ENCODE measurements at places on chromosomes 11 and 22.

DNA sequence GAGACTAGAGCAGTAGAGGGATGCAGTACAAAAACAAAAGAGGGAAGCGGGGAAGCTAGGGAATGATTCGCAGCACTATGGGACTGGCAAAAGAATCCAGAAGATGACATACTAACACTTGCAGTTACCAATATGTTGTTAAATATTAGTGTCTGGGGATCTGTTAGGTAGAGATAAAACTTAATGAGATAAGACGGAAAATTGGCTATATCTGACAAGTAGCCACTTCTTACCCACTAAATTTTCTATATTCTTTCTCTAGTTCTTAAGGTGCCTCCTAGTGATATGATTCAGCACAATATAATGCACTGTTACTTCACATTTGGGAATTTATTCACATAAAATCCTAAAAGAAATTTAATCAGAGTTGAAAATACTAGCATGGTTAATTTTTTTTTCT, 30.8 kb downstream of the CCDC90B start:
- no peak for DNase-seq

DNA sequence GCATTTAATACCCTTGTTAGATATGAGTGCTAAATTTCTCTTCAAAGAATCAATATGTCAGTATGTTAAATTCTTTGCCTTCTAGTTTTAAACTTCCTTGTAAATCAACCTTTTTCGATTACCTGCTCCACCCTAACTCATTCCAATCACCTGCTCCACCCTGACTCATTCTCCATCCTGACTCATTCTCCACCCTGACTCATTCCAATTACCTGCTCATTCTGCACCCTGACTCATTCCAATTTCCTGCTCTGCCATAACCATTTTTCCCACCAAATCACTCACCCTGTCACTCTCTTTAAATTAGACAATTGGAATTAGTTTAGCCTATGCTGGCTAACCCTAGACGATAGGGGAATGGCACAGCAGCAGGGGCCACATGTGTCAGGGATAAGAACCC, 519.5 kb upstream of the LRRC4C start:
- no peak for DNase-seq

DNA sequence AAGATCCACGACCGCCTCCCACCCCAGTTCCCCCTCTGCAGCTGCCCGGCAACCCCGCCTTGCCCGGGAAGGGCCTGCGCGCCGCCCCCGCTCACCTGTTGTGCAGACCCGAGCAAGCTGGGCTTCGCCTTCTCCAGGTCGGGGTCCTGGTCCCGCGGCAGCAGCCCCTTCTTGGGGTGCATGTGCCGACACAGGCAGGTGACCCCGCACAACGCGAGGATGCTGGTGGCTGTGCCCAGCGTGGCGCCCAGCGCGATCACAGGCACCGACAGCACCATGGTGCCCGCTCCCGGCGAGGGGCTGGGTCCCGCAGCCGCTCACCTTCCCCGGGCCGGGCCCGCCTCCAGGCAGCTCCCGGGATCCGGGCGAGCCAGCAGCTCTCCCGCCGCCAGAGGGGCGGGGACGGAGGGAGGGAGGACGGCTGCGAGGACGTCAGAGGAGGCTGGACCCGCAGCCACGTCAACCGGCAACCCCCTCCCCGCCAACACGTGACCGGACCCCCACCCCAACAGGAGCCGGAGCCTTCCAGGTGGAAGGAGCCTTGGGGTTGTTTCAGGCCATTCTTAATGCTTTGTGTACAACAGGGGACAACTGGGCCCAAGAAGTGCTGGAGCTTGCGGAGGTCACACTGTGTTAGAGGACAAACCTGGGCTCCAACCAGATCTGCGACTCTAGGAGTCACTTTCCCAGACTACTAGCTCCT, at the start of gene SYT13:
Gene SYT13, minus strand, starts transcription at position 412 of the 703 bp plus-strand sequence. Its CDS starts 134 bp downstream, at position 278.
- DNase-seq: no peak

GRCh38 chr22:36284171-36284571, 31.2 kb downstream of the APOL1 start:
- no peak for DNase-seq

DNA sequence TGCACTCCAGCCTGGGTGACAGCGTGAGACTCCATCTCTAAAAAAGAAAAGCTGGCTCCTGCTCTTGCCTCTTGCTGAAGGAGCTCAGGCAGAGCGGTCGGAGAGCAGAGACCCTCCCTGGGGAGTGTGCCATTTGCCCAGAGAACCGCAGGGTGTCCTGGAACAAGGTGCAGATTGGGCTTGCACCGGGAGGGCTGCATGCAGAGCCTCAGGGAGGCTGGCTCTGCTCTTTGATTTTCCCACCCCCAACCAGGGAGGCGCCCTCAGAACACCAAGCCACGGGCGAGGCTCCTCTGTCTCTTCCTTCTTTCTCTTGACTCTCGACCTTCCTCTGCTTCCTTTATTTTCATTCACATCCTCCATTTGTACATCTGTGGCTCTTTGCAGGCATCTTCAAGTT, 889.1 kb downstream of the OPCML start:
- no peak for DNase-seq

GRCh38 chr11:87012089-87012488, 25.6 kb upstream of the TMEM135 start:
- DNase-seq: no peak

DNA sequence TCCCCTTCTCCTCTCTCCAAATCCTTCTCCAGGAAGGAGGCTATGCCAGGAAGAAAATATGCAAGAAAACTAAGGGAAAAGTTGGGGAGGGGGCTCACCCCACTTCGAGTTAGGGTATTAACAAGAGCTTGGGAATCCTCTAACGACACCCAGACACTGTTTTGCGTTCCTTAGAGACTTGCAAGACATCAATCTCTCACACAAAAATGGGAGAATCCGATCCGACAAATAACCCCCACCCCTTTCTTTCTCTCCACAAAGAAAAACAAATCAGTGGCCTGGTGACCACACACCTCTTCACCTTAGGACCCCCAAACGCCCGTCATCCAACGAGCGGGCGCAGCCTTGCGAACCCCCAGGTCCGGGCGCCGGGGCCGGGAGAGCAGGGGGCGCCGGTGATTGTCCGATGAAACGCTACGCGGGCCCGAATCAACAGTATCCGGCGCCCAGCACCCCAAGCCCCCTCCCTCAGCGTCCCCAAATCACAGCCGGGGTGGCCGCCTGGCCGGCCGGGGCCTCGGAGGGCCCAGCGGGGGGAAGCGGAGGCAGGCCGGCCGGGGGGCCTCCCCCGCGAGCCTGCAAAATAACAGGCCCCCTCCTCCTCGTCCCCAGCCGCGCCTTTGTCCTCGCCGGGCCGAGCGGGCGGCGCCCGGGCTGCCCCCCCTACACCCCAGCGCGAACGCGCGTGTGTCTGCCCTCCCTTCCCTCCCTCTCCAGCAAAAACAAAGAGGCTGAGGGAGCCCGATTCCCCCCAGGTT, 690 bp downstream of the CSNK1E start:
- DNase-seq: peak; percentile 65

- DNase-seq: no peak
Measured at GRCh38 chr11:65573391-65574079, 1.2 kb downstream of the FAM89B start.

DNA sequence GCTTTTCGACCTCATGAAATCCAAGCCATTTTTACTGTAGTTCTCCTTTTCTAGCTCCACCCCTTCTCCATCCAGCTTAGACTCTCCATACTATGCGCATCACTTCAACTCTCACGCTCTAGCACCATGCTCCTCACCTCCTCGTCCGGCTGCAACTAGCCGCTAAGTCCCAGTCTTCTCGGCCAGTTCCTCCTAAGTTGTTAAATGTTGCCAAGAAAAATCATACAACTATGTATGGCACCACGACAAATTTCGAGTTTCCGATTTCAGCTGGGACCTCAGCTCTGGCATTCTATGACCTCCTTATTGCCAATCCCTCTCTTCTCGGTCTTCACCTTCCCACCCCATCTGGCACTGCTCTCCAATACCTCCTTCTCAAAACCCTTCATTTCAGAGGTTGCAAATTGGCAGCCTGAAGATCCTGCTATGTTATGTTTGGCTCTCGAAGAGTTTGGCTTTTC, 1.0 kb downstream of the ZNF70 start:
- DNase-seq: no peak

All from stimulated activated naive CD4-positive, alpha-beta T cell (primary cell).